ENCODE measurements at places on chromosomes 3 and 15. TPM values are rescaled to one million over a fixed set of nuclear protein-coding genes. Genes with fewer than 3 reads are reported as not detected.

The ADPRH gene
- total RNA-seq, result 7.9 TPM

The GHSR gene
- total RNA-seq, result not detected

The PP2D1 gene
- not detected for total RNA-seq

The TRPC1 gene
- 2.8 TPM for total RNA-seq

The RAD54L2 gene
- 36.2 TPM for total RNA-seq

The C3orf85 gene
- total RNA-seq, result not detected

The THRB gene
- total RNA-seq, result not detected

The SLITRK3 gene
- not detected for total RNA-seq

The NGLY1 gene
- 38.1 TPM for total RNA-seq

The SIN3A gene
- 89.0 TPM for total RNA-seq

The SLC12A8 gene
- total RNA-seq, result 1.0 TPM

The SKOR1 gene
- 0.15 TPM for total RNA-seq

The CLDN16 gene
- total RNA-seq, result not detected

The NT5DC2 gene
- total RNA-seq, result 80.3 TPM

The SOX14 gene
- total RNA-seq, result not detected

The NRROS gene
- total RNA-seq, result 15.6 TPM

The MBNL1 gene
- total RNA-seq, result 386 TPM

The HYAL1 gene
- 0.13 TPM for total RNA-seq

The OR5K2 gene
- not detected for total RNA-seq

The GADL1 gene
- total RNA-seq, result not detected

The ECE2 gene
- total RNA-seq, result not detected

The RTP3 gene
- total RNA-seq, result not detected

The ERICH6 gene
- total RNA-seq, result 0.39 TPM

The FAM174B gene
- total RNA-seq, result 3.9 TPM

The MYZAP gene
- total RNA-seq, result not detected

The BBS4 gene
- total RNA-seq, result 17.3 TPM

The ATP13A5 gene
- total RNA-seq, result not detected

The ARID3B gene
- 30.1 TPM for total RNA-seq

The CCNB2 gene
- total RNA-seq, result 30.3 TPM

The GREM1 gene
- total RNA-seq, result not detected

The CASR gene
- not detected for total RNA-seq

The MAP6D1 gene
- total RNA-seq, result 3.8 TPM

The SPINK8 gene
- not detected for total RNA-seq

The LSAMP gene
- total RNA-seq, result not detected

All from CD8-positive, alpha-beta memory T cell (primary cell).